ENCODE measurements at places on chromosomes 12 and 14. TPM values are rescaled to one million over a fixed set of nuclear protein-coding genes. Genes with fewer than 3 reads are reported as not detected.
A peak's percentile ranks its signal among the peaks of the same experiment; 100 is the strongest.

DNA sequence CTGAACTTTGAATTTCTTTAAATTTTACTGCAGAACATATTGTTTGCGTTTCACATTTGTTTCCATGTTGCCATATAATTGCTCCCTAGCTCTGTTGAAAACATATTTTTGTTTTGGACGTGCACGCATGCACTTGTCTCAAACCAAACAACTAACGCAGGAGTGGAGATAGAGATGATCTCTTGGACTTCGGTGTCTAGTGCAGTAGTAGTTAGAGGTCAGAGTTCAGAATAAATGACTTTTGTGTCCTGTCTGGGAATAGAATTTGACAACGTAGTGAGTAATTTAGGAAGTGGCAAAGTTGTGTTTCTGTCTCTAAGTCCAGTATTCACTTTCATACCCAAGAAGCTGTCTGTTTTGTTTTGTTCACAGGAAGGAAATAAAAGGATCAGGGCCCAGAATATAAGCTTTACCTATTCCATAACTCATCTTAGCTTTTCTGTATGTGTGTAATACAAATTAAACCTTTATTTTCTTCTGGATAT is 173.8 kb downstream of the AEBP2 start:
- no peaks in the 10 kb centered on the region for H3K27me3 ChIP-seq
- no peak overlapping the region for H3K27ac ChIP-seq
- peaks cover 4% of the 10 kb centered on the region for H3K4me1 ChIP-seq

- DNase-seq = no peak
- H3K4me3 ChIP-seq = no peak overlapping the region
- H3K4me1 ChIP-seq = peaks cover 7% of the 10 kb centered on the region
- no peak overlapping the region for H3K27ac ChIP-seq
- H3K36me3 ChIP-seq = no peaks in the 10 kb centered on the region
These were observed 114.7 kb downstream of the NTF3 start for GRCh38 chr12:5546616-5547015.

GRCh38 chr12:55972042-55972441 is 1.8 kb upstream of the RAB5B start:
- H3K4me3 ChIP-seq = no peak overlapping the region
- H3K27ac ChIP-seq = no peak overlapping the region
- peaks cover 13% of the 10 kb centered on the region for H3K4me1 ChIP-seq

DNA sequence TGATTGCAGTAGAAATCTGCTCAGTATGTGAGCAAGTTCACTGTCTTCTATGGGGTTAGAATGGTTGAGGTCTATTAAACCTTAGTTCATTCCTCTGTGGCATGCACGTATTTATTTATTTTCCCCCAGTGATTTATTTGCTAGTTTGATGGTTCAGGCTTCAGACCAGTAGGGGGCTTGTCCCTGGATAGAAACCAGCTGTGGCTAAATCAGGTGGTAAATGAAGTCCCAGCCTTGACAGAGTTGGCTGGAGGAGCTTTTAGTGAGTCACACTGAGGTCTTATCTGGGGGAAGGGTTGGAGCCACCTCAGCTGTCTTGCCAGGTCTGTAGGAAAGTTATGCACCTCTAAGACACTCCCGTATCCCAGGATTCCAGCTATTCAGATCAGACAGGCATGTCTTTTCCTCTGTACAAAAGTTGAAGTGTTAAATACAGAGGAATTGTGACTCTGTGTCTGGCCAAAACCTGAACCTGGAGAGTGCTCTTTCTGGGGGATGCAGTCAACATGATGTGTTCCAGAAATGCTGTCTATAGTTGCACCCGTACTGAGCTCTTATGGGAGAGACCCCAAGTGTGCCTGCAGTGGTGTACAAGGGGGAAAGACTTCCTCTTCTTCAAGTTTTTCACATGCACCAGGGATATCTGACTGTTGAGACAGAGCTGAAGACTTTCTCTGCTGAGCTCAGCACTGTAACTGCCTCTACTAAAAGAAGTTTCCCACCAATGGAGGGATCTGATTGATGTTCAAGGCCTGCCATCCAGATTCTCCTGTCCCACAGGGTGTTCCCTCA is 1322.1 kb downstream of the TMEM121 start:
- H3K4me3 ChIP-seq = no peak overlapping the region
- no peak for DNase-seq
- H3K4me1 ChIP-seq = no peaks in the 10 kb centered on the region

GRCh38 chr12:75812271-75813018 is 219.1 kb downstream of the PHLDA1 start:
- DNase-seq = no peak
- H3K4me1 ChIP-seq = peaks cover 8% of the 10 kb centered on the region
- no peak overlapping the region for H3K27ac ChIP-seq
- no peaks in the 10 kb centered on the region for H3K27me3 ChIP-seq
- no peaks in the 10 kb centered on the region for H3K36me3 ChIP-seq

DNA sequence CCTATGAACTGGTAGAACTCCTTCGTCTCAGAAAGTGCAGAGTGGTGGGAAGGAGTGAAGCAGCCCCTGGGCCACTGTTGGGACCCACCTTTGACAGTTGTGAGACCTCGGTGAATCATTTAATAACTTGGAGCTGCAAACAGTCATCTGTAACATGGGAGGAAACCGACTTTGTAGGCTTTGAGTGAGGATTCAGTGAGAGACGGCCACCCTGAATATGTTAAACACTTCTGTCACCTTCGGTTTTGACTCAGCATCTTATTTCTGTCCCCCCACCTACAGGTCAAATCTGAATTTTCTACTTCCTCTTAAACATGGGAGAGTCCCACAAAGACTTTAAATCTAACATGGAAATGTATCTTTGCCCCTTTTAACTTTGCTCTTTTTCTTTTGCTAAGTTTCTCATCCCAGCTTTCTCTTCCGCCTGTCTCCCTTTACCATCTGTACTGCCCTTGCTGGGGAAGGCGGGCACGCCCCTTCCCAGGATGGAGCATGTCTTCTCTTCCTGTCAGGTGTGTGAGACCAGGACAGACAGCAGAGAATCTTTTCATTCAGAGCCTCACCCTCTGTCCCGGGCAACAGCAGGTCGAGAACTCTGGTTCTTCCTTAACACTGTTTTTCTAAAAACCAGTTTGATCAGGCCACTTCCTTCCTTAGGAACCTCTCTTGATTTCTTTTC is 37.1 kb downstream of the ZC3H14 start:
- peaks cover 15% of the 10 kb centered on the region for H3K4me1 ChIP-seq
- peak overlapping the region; percentile 11 for H3K27ac ChIP-seq
- no peak for DNase-seq
- peaks cover 43% of the 10 kb centered on the region for H3K36me3 ChIP-seq
- H3K27me3 ChIP-seq = no peaks in the 10 kb centered on the region
- H3K4me3 ChIP-seq = no peak overlapping the region

DNA sequence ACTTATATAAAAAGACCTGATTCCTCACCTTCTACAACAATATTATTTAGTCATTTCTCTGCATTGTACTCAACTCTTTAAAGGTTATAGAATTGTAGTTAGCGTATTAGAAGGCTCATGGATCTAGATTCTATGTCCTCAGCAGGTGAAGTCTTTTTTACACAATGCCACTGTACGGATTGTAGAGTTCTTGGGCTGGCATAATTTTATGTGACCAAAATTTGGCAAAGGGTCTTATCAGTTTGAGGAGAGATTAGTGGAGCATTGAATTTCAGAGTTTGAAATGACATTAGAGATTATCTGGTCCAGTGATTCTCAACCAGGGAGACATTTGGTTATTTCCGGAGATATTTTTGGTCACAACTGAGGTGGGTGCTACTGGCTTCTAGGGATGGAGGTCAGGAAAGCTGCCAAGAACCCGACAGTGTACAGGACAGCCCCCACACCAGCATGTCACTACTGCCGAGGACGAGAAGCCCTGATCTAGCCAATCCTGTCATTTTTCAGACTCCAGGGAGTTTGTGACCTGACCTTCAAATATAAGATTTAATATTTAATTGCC is 63.9 kb downstream of the BICD1 start:
- H3K27ac ChIP-seq = peak overlapping the region; percentile 24
- H3K36me3 ChIP-seq = peaks cover 8% of the 10 kb centered on the region
- H3K27me3 ChIP-seq = peaks cover 7% of the 10 kb centered on the region
- DNase-seq = no peak
- peaks cover 26% of the 10 kb centered on the region for H3K4me1 ChIP-seq
- no peak overlapping the region for H3K4me3 ChIP-seq

DNA sequence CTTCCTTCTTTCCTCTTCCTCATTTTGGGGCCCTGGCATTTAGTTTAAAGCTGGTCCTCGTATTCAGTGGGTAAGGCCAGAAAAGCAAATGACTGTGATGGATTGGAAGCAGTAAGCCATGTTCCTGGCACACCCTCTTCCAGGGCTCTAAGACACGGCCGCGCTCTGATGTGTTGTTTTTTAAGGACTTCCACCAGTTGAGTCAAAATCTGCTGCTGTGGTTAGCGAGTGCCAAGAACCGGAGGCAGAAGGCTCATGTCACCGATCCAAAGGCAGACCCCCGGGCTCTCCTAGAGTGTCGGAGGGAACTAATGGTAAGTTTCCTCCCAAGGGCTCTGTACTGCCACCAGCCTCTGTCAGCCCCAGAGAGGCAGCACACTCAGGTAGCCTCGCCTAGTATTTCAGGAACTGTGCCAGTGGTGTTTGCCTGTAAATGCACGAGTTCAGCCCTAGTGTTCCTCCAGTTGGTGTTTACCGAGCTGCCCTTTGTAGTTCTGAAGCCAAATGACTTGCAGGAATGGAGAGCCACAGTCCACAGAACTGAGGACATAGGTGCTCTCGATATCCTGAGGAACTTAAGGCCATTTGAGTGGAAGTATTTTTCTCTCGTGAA is 72.7 kb downstream of the ESR2 start:
- no peak overlapping the region for H3K4me3 ChIP-seq
- no peak for DNase-seq
- H3K27me3 ChIP-seq = no peaks in the 10 kb centered on the region
- no peaks in the 10 kb centered on the region for H3K4me1 ChIP-seq

DNA sequence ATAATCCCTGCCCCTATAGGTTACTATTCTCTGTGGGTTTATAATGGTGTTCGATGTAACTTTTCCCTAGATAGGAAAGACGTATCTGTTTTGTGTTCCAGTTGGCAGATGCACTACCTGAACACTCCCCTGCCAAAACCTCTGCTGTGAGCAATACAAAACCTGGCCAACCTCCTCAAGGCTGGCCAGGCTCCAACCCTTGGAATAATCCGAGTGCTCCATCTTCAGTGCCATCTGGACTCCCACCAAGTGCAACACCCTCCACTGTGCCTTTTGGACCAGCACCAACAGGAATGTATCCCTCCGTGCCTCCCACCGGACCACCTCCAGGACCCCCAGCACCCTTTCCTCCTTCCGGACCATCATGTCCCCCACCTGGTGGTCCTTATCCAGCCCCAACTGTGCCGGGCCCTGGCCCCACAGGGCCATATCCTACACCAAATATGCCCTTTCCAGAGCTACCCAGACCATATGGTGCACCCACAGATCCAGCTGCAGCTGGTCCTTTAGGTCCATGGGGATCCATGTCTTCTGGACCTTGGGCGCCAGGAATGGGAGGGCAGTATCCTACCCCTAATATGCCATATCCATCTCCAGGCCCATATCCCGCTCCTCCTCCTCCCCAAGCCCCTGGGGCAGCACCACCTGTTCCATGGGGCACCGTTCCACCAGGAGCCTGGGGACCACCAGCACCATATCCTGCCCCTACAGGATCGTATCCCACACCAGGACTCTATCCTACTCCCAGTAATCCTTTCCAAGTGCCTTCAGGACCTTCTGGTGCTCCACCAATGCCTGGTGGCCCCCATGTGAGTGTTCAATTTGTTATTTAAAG is 11.3 kb downstream of the MAPK1IP1L start:
- no peaks in the 10 kb centered on the region for H3K27me3 ChIP-seq
- no peak overlapping the region for H3K27ac ChIP-seq
- peaks cover 15% of the 10 kb centered on the region for H3K36me3 ChIP-seq
- no peaks in the 10 kb centered on the region for H3K4me1 ChIP-seq
- DNase-seq = no peak

- H3K27me3 ChIP-seq = no peaks in the 10 kb centered on the region
- H3K36me3 ChIP-seq = no peaks in the 10 kb centered on the region
- no peak for DNase-seq
These were observed 43.4 kb downstream of the SLC25A21 start for GRCh38 chr14:37129047-37129446.

DNA sequence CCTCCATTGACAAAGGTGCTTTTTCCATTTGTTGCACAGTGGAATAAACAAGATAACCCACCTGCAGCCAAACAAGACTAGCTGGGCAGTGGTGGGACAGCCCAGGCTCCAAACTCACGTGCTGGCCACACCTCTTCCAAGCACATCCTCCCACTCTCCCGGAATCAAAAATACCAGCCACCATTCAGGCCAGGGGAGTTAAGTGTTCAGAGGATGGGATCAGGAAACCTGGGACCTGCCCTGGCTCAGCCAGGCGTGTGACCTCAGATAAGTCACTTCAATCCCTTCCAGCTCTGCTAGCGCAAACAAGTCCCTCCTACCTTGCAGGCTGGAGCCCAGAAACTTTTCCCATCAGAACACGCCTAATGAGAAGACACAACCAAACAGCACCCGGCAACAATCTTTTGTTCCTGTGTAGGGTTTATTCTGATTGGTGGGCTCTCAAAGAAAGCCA is 43.3 kb downstream of the ACTN1 start:
- H3K36me3 ChIP-seq = peaks cover 4% of the 10 kb centered on the region
- H3K4me3 ChIP-seq = no peak overlapping the region

GRCh38 chr12:38120438-38120837 is 196.1 kb upstream of the ALG10B start:
- H3K4me1 ChIP-seq = no peaks in the 10 kb centered on the region
- H3K27me3 ChIP-seq = peaks cover 15% of the 10 kb centered on the region
- H3K36me3 ChIP-seq = peaks cover 11% of the 10 kb centered on the region
- H3K4me3 ChIP-seq = no peak overlapping the region
- DNase-seq = no peak

- peaks cover 2% of the 10 kb centered on the region for H3K27me3 ChIP-seq
- DNase-seq = peak; percentile 72
- no peak within 1 kb of the TSS for H3K27ac ChIP-seq
- peak within 1 kb of the TSS; percentile 88 for H3K4me3 ChIP-seq
- H3K36me3 ChIP-seq = no peaks in the 10 kb centered on the region
These were observed at the start of gene AMDHD1 for GRCh38 chr12:95943330-95943842. Gene AMDHD1, plus strand, starts transcription at chr12:95943331. Its CDS starts 68 bp downstream, at chr12:95943399.

DNA sequence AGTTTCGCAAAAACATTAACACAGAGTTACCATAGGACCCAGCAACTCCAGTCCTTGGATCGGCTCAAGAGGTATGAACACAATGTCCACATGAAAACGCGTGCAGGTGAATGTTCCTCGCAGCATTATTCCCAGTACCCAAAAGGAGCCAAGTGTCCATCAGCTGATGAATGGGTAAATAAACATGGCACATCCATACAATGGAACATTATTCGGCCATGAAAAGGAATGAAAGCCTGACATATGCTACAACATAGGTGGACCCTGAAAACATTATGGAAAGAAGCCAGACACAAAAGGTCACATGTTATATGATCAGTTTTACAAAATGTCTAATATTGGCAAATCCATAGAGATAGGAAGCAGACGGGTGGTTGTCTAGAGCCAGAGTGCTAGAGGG is 9.1 kb downstream of the RILPL1 start:
- DNase-seq = no peak
- peak overlapping the region; percentile 40 for H3K4me3 ChIP-seq
- peaks cover 1% of the 10 kb centered on the region for H3K27me3 ChIP-seq
- no peak overlapping the region for H3K27ac ChIP-seq

GRCh38 chr12:13197526-13198143 is 1.1 kb downstream of the EMP1 start:
- H3K27ac ChIP-seq = peak overlapping the region; percentile 89
- H3K4me1 ChIP-seq = peaks cover 90% of the 10 kb centered on the region
- H3K27me3 ChIP-seq = peaks cover 10% of the 10 kb centered on the region
- H3K36me3 ChIP-seq = peaks cover 5% of the 10 kb centered on the region

Gene INHBC
- not detected for total RNA-seq

Gene TMEM119
- 0.36 TPM for total RNA-seq

Gene SERPINA12
- not detected for total RNA-seq

Gene GLT1D1
- total RNA-seq = 0.44 TPM

Gene NEUROD4
- total RNA-seq = not detected

Gene ABHD12B
- total RNA-seq = 2.7 TPM

Gene NKX2-1
- total RNA-seq = not detected

Gene RDH16
- total RNA-seq = 0.82 TPM

Data from endothelial cell (in vitro differentiated cells).